ENCODE measurements at places on chromosomes 3 and 15.

DNA sequence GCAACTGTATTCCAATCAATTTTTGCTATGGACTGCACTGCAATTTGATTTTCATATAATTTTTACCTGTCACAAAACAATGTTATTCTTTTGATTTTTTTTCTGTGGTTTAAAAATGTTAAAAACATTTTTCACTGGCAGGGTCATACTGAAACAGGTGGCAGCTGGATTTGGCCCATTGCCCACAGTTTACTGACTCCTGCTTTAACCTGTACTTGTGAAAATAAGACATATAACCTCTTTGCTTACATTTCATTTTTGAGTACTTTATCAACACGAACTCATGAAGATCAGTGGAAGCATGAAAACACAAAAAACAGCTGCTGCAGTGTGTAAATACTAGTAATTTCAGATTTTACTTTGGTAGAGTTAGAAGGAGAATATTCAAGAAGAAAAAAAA is 313.1 kb downstream of the WDR72 start:
- DNase-seq: no peak

DNA sequence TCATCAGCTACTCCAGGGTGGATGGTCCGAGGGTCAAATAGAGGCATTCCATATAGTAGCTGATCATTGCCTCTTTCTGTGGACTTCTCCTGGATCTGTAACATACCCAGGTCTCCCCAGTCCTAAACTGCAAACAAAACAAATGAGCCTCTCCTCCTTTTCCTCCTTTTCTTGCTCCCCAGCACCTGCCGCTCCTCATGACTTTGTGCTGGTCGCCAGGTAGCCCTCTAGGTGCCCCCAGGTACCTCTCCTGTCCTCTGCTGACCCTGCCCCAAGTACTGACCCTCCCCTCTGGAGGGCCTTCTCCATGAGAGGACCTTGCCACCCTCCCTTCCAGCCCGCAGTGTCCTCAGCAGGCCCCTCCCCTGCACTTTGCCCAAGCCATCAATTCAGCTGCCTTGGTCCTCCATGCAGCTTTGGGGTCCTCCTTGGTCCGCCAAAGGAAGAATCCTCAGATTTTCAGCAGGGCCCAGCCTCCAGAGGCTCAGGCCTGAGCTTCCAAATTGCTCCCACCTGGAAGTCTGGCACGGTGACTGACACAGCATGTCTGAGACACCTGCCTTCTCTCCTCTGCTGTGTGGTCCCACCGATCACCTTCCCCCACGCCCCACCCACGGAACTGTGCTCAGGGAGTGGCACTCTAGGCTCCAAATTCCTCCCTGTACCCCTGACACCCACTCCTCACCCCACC is 111.0 kb downstream of the LRRK1 start:
- DNase-seq: no peak

GRCh38 chr3:58577269-58577821 is at the start of gene FAM107A:
TSS of gene FAM107A (minus strand) at chr3:58577391. CDS start at chr3:58569860, 7,531 bp downstream.
- DNase-seq: no peak

GRCh38 chr15:92429378-92430068 is 35.8 kb downstream of the ST8SIA2 start:
- DNase-seq: peak; percentile 9

DNA sequence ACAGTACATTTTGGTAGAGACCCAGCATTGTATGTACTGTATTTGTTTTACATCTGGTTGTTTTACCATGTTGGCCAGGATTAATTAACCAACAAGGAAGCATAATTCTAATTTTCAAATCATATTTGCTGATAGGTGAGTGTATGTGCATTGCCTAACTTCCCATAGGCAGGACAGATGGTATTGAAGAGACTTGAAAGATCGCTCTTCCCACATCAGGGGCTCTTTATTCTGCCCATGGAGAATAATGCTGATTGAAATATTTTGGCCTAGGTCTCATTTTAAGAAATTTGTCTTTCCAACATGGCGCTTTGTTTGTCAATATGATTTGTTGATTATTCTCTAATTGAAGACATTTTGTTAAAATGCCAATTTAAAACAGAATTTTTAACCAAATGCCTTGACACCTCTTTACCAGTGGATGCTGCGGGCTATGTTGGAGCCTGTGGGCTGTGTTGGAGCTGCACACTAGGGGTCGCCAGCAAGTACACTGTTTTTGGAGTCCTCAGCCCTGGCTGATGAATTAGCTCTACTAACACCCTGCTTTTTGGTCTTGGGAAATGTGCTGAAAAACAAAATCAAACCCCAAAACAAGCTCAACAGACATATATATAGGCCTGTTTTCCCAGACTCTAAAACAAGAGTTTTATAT is 5.3 kb downstream of the P2RY12 start:
- peak; percentile 4 for DNase-seq

DNA sequence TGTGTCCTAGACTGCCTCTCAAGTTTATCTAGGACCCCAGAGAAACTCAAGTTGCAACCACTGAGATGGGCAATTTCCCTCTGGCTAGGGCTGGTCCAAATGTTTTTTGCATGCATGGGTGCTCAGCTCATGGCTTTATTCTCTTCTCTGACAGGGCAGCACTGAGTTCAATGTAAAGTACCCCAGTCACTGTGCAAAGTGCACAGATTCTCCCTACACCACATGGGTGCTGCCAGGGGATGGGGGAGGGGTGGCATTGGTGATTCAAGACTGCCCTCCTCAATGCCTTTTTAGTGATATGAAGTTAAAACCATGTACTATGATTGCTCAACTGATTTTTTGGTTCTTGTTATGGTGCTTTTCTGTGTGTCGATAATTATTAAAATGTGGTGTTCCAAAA is 14.8 kb upstream of the RAD51 start:
- DNase-seq: no peak

DNA sequence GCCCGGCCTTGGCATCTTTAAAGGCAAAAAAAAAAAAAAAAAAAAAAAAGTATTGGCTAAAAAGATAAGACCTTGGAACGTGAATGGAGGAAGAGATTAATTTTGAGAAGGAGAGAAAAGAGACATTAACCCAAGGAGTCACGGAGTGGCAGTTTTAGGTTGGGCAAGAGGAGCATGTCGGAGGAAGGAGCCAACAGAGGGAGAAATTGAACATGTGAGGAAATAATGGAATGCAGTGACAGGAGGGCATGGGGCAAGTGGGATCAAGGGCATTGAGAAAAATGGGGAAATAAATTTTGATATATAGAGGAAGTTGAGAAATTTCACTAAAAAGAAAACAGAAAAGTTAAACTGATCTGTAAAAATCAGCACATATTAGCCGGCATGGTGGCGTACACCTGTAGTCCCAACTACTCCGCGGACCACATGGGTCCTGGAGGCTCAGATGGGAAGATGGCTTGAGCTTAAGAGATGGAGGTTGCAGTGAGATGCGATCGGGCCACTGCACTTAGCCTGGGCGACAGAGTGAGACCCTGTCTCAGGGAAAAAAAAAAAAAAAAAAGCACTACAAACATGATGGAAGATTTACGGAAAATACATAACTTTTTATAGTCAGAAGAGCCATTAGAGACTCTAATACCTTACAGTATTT is 1.2 kb downstream of the HAUS2 start:
- no peak for DNase-seq

- DNase-seq: no peak
These were observed 3.1 kb downstream of the PCYT1A start for GRCh38 chr3:196284396-196284795.

DNA sequence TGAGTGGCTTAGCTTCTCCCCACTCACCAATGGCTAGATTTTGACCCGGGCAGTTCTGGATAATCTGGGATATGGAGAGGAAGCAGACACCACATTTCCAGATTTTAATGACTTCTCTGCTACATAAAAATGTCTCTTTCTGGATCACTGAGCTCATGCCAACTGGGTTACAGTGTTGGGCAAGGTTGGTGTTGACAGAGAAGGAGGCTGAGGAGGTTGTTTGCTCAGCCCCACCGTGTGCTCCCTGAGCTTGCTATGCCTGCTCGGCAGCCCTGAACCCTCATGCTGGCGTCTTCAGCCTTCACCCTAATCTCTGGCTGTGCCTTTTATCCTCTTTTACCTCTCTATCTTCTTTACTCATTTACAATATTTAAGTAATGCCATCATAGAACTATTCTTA is 53.0 kb upstream of the KPNA4 start:
- no peak for DNase-seq

DNA sequence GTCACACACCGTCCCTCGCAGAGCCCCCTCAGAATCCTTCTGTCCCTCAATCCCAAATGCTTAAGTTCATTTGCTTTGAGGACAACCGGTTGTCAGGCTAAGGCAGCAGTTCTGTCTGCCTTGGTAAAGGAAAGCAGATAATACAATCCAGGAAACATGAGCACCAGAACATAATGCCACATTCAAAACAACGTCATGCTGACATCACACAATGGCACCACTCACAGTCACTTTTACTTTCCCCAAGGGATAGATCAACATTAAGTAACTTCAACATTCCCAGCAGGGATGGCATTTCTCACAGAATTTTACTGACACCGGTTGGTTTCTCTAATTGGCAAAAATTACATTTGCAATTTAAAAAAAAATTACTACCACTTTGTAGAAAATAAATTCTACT is 74.6 kb upstream of the PSMD6 start:
- no peak for DNase-seq

DNA sequence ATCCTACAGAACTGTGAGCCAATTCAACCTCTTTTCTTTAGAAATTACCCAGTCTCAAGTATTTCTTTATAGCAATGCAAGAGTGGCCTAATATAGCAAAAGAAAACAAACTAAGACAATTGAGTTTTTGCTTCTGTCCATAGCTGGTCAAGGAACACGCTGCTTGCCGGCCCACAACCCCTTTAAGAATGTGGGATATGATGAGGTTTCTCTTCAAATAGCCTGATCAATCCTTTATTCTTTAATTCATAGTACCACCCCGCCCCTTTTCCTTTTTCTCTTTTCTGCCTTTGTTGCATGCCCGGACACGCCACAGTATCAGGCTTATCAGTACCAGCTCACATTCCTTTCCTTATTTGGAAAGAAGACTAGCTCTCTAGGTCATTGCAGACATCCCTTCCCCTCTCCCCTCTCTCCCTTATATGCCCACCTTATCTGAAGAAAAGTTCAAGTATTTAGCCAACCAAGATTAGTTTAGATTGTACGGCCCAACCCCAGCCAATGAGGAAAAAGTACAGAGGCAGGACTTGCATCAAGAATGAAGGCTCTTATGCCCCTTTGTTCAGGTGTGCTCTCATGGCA is 404.5 kb downstream of the OCA2 start:
- no peak for DNase-seq

GRCh38 chr15:33656168-33656567 is 312.1 kb upstream of the CHRM5 start:
- no peak for DNase-seq

DNA sequence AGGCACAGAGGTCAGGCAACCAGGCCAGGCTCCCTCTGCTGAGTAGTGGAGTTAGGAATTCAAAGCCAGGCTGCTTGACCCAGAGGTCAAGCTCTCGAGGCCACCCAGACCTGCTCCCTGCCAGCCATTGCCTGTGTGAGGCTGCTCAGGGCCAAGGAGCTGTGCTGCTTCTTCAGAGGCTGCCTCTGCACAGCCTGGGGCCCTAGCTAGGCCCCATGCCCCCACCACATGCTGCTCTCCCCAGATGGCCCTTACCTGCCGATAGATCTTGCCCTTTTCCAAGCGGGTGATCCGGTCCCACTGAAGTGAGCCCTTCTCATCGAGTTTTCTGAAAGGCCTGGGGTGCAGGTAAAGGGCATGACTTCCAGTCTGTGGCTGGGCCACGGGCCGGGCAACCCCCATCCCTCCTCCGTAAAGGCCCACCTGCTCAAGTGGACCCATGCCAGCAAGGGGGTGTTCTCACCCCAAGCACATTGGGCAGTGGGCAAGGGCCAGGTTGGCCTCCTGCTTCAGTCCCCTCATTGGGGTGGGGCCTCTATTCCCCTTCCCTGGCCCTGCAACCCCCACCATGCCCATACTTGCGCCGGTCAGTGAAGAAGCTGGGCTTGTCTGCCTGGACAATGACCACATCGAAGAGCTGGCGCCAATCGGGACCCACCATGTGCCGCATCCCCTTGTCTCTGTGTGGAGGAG is 6.5 kb downstream of the NT5DC2 start:
- DNase-seq: no peak

DNA sequence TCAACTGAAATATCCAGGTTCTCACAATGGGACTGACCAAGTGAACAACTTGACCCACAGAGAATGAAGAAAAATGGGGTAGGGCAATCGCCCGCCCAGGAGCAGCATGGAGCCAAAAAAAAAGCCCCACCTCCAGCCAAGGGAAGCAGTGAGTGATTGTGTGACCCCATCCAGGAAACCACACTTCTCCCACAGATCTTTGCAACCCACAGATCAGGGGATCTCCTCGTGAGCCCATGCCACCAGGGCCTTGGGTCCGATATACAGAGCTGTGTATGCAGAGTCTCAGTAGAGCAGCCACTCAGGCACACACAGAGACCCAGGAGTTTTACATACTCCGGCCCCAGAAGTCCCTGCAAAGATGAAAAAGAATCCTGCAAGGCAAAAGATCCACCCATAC is 35.7 kb downstream of the PYGO1 start:
- DNase-seq: no peak

DNA sequence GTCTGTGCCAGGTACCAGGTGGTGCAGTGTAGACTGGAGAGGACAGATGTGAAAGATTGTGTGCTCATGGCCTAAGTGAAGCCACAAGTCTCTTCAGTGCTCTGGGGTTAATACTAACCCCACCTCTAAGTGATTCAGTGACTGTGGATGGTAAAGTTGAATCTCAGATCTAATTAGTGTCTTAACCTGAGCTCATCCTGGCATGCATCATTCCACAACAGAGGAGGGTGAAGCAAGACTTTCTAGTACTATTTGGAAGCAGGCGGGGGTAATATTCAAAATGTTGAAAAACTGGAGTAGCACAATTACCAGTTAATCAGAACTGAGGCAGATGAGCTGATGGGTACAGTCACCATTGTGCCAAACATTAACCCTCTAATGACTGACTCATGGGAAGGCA is 2.8 kb upstream of the MESD start:
- DNase-seq: no peak

DNA sequence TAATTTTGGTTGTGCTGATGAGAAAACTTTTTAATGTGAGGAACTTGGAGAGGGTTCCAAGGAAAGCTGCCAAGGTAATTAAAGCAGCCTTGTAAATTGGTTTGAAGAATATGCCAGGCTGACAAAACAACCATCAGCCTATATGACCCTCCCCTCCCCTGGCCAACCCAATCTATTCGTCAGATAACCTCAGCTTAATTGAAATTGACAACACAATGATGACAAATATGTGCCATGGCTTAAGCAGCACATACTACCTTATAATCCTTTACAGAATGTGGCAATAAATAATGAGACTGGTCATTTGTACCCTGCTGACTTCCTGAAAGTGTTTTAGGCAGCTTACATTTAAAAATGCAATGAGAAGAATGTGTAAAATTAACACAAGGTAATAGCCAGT is 118.2 kb downstream of the EFHB start:
- no peak for DNase-seq

GRCh38 chr15:63582179-63582578 is 15.0 kb upstream of the FBXL22 start:
- no peak for DNase-seq

DNA sequence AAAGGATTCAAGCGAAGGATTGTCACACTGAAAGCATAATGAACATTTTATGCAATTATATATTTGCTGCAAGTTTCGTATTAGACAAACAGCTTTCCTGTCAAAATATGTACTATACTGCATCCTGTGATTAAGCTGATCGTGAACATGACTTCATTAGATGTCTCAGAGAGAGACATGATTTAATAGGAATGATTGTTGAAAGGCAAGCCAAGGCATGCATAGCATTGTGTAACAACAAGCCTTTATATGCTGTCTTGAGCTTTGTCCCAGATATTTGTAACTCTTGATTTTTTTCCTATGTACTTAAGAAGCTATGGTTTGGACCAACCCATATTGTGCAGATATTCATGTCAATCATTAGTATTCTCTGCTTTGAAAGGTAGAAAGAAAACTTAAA is 309.1 kb downstream of the KCNH8 start:
- no peak for DNase-seq

- DNase-seq: no peak
These were observed 1209.6 kb downstream of the ZPLD1 start for GRCh38 chr3:103644450-103644849.

Data from activated CD4-positive, alpha-beta T cell treated with anti-CD3 and anti-CD28 coated beads, Interleukin-2, Interleukin-4, amounts not matched to agents 100 ng/mL and 50 ng/mL, durations not matched to agents 16 hours and 8 hours (primary cell).